ENCODE measurements at places on chromosomes 1 and 21. TPM values are rescaled to one million over a fixed set of nuclear protein-coding genes. Genes with fewer than 3 reads are reported as not detected.

- no peak for DNase-seq
Measured at GRCh38 chr1:201326710-201327109, 43.4 kb downstream of the PKP1 start.

DNA sequence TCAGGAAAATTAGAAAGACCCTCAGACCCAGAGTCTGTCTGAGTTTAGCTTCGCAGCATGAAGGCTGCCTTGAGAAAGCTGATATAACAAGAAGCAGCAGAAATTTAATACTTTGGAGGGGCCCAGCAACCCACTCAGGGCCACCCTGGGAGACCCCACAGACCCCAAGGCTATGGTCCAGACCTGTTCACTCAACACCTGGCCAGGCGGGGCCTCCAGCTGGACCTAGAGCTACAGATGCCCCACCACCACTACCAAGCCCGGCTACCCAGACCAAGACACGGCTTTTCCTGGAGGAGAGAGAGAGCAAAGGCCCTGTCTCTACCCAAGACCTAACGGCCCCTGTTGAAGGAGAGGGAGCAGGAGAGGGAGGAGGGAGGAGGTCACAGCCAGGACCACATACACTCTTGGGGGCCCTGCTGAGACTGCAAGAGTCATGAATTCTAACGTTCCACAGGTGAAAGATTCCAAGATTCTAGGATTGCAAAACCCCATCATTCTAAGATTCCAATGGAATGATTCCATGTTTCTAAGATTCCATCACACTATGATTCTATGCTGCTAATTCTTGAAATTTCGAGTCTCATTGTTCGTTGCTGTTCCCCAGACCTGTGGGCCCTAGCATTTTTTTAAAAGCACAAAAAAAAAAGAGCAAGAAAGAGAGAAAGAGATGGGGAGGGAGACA, 53.2 kb downstream of the LACTBL1 start:
- DNase-seq, result no peak

DNA sequence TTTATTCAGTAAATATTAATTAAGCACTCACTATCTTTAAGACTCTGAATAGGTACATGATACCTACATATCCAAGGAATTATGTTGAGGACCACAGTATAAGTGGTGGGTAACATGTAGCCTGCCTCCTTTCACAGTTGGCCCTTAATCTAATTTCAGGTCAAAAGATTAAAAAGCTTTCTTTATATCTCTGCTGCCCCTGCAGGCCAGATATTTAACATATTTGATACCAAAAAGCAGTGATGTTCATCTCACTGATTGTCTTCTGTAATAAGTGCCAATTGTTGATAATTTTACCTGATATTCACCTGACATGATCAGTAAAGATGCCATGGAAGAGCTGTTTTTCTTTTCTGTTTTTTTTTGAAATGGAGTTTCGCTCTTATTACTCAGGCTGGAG, 36.5 kb downstream of the RLF start:
- DNase-seq, result no peak

GRCh38 chr1:115312742-115313141, 25.3 kb downstream of the NGF start:
- DNase-seq, result no peak

ERICH3 gene
- polyA plus RNA-seq, result not detected
